Stimulated activated naive B cell treated with anti-CD40 and anti-IgM and Interleukin-4, amounts not matched to agents 10 μg/mL and 1 μg/mL and 100 μg/mL, for 72 hours (primary cell): ENCODE measurements at places on chromosomes 6 and 20.

GRCh38 chr6:80425089-80425823 lies 318.8 kb downstream of the BCKDHB start:
- DNase-seq: no peak

- no peak for DNase-seq
Measured at GRCh38 chr6:20366082-20366830, 35.4 kb upstream of the E2F3 start.

GRCh38 chr20:59309218-59309617 lies 8.8 kb downstream of the EDN3 start:
- no peak for DNase-seq

DNA sequence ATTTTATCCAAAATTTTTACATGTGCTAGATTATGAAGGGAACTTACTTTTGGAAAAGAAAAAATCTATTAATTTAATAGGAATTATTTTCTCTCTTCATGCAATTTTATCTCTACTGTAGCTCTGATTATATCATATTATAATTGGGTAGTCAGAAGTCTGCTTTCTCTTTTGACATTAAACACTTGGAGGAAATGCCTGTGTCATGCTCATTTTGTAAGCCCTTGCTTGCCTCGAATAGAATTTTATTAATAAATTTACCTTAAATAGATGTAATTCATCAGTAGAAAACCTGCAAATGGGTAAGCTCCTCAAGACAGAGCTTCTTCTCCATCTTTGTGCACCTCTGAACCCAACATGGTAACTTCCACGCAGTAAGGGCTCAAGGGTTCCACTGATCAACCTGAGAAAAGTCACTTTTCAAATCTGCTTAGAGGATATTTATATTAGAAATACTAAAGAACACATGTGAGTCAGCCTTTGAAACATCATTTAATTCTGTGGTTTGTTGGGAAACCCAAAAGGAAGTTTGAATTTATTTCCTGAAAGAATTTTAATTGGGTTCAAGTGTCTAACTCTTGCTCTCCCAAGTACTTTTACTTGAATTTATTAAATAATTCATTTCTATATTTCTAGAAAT lies 266.0 kb downstream of the ALDH8A1 start:
- no peak for DNase-seq

- no peak for DNase-seq
Measured at GRCh38 chr20:2296524-2297356, 939 bp downstream of the TGM3 start.

DNA sequence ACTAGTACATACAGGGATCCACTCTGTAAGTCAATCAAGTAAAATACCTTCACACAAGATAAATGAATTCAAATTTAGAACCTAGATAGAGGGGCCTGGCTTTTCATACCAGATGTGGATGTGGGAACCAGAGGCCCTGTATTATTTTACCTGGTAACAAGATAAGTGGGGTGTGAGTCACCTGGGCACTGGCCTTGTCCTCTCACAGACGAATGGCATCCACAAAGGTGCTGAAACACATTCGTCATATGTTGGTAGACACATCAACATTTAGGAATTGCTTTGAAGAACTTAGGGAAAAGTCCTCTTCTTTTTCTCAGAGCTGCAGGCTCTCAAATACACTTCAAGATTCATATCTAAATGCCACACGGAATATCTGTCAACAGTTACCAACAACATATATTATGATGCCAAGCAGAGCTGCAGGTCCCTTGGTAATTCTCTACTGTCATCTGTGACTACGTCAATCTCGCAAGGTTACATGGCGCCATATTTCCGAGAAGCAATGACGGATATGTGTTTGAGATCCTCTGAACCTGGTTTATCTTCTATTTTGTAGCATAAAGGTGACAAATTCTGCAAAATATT lies 618.6 kb downstream of the EPM2A start:
- DNase-seq: no peak

DNA sequence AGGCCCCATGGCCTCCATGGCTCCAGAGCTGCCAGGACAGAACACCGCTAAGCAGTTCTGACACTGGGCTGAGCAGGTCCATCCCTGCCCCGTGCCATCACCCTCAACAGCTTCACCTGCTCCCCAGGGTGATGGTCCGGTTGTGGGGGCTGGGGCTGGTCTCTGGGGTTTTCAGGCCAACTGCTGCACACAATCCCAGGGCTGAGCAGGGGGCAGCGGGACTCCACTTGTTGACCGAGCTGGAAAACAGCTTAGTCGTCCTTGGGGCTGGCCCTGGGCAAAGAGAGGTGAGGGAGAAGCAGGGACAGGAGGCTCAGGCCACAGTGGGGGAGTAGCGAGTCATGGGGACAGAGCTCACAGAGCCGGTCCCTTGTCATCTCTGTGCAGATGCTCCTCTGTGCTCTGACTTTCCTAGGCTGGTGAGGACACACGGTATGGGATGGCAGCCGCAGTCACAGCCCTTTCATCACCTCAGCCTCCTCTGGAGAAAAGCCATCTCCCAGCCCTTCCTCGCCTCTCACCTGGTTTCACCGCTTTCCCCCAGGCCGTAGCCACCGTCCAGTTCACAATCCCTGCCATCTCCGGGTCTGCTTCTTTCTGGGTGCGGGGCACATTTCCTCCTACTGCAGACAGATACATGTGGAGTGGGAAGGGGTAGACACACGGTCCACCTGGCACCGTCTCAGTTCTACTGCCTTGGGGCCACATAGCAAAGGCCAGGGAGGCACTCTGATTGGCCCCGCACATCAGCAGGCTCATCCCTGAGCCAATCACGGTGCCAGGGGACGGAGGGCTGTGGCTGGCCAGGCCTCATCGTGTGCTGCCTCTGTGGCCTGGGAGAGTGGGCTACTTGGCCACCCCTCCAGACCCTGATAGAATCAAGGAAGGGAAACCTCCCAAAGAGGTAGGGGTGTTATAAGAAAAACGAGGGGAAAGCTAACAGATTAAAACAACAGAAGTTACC lies 19.1 kb downstream of the MDFI start:
- DNase-seq: no peak

- no peak for DNase-seq
Measured at GRCh38 chr6:126944512-126944911, 174.0 kb upstream of the RSPO3 start.

- DNase-seq: no peak
Measured at GRCh38 chr6:116430860-116431259, 30.3 kb upstream of the CALHM6 start.

DNA sequence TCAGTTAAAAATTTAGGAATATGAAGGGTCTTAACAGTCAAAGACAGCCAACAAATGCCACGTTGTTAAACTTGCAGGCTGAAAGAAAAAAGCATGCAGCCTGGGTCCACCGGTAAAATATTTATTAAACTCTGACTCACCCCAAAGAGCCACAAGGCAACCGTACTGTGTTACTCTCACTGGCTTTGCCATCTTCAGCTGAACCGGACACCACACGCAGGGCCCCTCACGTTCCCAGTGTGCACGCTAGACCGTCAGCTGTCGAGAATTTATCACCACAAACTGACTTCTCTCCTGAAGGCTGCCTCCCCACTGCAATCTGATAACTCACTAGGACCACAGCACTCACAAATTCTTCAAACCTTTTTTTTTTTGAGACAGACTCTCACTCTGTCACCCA lies 30.7 kb downstream of the HUS1B start:
- no peak for DNase-seq

GRCh38 chr6:160005861-160006540 lies 37.1 kb downstream of the IGF2R start:
- no peak for DNase-seq

DNA sequence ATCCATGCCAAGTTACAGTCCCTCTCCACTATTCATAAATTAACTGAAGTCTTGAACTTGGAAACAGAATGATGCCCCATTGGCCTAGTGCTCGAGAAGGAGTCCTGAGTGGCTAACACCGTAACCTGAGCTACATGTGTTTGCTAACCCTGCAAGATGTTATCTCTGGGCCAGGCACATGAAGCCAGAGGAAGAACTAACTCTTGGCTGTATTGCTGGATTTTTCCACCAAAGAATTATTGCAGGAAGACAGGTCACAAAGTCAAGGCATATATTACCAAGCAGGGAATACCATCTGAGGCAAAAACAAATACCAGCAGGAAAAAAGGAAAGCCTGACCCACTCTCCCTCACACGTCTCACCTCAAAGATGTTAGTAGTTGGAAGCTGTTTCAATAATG lies 148.9 kb upstream of the PHACTR1 start:
- DNase-seq: no peak

DNA sequence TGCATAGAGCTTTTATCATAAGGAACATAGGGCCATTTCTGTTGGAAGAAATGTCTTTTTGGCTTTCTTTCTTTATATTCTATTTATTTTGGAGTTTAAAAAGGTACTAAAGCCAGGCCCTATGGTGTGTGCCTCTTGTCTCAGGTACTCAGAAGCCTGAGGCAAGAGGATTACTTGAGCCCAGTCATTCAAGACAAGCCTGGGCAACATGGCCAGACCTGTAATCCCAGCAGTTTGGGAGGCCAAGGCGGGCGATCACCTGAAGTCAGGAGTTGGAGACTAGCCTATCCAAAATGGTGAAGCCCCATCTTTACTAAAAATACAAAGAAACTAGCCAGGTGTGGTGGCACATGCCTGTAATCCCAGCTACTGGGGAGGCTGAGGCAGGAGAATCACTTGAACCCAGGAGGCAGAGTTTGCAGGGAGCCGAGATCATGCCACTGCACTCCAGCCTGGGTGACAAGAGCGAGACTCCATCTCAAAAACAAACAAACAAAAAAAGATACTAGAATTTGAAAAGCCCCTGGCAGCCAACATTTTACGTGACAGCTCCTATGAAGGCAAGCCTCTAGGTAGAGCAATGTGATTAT lies 80.0 kb downstream of the CBFA2T2 start:
- no peak for DNase-seq

- peak; percentile 42 for DNase-seq
Measured at GRCh38 chr6:37170273-37171200, 585 bp downstream of the PIM1 start.

DNA sequence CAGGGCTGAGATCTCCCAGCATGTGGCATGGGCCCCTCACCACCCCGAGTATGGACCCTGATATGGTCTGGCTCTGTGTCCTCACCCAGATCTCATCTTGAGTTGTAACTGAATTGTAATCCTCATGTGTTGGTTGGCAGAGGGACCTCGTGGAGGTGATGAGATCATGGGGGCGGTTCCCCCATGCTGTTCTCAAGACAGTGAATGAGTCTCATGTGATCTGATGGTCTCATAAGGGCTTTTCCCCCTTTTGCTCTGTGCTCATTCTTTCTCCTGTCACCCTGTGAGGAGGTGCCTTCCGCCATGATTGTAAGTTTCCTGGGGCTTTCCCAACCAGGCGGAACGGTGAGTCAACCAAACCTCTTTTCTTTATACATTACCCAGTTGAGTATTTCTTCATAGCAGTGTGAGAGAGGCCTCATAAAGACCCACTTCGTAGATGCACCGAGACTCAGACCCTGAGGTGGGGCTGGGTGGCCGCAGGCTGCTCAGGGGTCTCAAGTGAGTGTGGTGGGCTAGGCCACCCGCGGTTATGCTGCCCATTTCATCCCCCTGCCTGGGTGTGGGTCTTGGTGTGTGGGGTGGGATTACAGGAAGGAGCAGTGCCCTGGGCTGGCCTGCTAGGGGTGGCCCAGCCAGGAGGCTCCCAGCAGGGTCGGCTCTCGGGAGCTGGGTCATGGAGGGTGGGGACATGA lies 26.2 kb upstream of the GATA5 start:
- DNase-seq: peak; percentile 77

GRCh38 chr6:106688177-106688951 lies 59.0 kb downstream of the QRSL1 start:
- no peak for DNase-seq

DNA sequence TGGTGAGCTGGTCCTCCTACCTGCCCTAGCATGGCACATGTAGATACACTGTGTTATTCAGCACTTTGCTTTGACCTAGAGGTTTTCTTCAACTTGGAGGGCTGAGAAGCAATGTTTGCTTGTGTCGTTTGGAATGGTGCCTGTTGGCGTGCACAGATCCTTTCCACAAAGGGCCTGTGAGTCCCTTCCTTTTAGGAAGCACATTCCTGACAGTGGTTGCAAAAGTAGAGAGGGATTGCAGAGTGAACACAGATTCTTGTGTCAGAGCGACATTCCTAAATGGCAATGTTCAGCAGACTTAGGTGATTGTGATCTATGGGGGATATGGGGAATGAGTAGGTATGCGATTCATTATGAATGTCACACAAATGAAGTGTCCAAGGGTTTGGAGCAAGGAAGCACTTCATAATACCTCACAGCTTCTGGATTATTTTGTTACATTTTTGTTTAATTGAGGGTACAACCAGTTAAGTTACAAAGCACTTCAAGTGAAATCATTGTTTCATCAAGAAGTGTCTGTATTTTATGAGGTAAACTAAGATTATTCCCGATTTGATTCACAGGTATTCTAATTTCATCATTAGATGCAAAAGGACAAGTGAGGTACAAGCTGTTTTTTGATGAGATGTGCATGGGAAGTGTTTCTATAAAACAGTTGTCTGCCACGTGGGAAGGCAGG lies 713 bp upstream of the RNF144B start:
- no peak for DNase-seq

DNA sequence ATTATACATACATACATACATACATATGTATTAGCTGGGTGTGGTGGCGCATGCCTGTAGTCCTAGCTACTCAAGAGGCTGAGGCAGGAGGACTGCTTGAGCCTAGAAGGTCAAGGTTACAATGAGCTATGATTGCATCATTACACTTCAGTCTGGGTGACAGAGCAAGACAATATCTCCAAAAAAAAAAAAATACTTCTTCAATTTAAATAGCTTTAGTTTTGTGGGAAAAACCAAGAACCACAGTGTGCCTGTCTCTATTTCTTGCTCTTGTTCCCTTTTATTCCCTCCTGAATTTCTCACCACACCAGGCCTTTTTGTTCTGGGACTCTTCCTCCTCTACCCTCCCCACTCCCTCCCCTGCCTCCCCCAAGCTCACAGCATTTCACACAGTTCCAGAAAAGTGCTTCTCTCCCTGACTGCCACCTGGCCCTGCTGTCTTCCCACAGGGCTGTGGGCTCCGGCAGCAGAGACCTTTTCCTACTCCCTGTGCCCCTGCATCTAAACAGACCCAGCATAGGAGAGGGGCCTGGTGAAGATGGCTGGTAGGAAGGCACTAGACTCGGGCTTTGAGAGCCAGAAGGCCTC lies 1.3 kb downstream of the C20orf203 start:
- DNase-seq: no peak

- no peak for DNase-seq
Measured at GRCh38 chr20:20780127-20780824, 67.8 kb upstream of the RALGAPA2 start.

GRCh38 chr6:158813032-158813431 lies 6.1 kb downstream of the EZR start:
- no peak for DNase-seq

DNA sequence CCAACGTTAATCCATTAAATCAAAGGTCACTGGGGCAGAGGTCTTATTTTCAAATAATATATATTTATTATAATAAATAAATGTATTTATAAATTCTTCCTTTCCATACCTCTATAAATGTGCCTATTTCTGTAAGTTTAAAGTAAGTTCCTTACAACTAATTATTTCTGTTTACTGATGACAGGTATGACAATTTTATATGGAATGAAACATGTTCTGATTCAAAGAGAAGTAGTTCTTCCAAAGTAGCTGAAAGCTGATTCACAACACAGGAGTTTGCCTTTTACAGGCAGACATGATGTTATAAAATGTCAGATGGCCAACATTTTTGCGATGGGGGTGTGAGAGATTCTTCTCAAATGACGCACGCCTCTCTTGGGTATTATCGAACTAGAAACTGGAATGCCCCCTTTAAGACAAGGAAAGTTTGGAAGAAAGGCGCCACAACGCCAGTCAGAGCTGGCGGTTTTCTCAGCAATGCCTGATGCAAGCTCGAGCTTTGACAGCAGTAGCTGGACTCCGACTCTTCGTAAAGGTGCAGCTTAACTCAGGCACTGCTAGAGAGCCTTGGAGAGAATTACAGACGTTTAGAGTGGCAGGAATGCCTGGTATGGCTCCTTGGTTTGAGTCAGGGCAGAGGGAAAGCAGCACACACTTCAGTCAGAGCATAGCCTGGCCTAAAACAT lies 92.1 kb downstream of the FOXC1 start:
- no peak for DNase-seq
